ENCODE measurements at places on chromosomes 12 and 14.

- DNase-seq = no peak
Observed at GRCh38 chr14:99612071-99612737, 8.2 kb upstream of the CCDC85C start.

GRCh38 chr14:22553445-22553844, 35.6 kb downstream of the DAD1 start:
- no peak for DNase-seq

DNA sequence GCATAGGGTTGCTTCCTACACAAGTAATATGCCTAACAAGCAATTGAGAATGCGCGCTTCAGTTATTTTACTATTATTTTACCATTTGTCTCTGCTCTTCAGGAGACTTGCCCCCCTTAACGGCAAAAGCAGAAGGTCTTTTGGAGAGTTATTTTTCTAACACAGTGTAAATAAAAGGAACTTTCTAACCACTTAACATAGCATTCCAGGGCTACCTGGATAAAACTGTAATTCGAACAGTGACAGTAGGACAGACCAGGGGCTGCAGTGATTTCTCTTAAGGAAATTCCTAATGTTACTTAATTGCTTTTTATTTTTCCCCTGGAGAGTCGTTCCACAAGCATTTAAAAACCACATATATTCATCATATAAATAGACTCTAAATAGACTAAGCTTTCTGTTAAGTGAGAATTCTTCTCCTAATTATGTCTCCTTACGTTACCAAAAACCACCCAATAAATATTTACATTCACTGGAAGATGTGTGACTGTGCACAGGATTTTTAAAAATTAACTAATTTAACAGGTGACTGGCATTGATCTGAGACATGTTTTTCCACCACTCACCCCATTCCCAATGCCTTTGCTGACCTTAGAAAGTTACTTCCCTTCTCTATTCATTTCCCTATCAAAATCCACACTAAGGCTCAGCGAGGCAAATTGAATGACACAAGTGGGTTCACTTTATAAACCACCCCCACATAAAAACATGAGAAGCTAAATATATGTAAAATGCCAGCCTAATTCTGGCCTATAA, 72.4 kb downstream of the RNF34 start:
- no peak for DNase-seq

DNA sequence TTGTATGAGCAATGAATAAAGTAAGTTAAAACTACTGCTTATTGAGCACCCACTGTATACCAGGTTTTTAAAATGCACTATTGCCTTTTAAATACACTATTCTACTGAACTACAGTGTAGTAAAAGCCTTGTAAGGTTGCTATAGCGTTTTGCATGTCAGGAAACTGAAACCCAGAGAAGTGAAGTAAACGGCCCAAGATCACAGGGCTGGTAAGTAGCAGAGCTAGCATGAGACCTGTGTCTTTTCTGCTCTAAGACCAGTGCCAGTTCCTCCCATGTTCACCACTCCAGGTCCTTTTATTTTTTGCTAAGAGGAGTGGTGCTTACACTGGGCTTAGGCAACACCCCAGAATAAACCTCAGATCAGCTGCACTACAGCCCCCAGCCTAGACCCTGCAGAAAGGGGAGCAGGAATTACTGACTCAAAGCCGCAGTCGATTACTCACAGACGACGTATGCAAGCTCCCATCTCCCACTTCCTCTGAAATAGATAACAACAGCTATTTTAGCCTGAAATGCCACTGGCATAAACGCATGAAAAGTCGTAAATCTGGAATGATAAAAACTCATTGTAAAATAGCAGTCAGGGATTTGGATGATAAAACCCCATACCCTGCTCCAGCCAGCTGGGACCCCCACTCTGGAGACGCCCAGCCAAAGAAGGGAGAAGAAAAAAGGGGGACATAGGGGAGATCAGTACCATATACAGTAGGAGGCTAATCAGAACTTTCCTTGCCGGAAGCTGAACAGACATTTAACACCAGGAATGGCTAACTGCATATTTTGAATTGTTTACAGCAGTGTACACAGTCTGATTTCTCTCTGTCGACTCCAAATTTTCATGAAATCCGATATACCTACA, 108.3 kb downstream of the NUAK1 start:
- no peak for DNase-seq

- no peak for DNase-seq
Observed at GRCh38 chr12:75444429-75445136, 36.0 kb upstream of the GLIPR1 start.

DNA sequence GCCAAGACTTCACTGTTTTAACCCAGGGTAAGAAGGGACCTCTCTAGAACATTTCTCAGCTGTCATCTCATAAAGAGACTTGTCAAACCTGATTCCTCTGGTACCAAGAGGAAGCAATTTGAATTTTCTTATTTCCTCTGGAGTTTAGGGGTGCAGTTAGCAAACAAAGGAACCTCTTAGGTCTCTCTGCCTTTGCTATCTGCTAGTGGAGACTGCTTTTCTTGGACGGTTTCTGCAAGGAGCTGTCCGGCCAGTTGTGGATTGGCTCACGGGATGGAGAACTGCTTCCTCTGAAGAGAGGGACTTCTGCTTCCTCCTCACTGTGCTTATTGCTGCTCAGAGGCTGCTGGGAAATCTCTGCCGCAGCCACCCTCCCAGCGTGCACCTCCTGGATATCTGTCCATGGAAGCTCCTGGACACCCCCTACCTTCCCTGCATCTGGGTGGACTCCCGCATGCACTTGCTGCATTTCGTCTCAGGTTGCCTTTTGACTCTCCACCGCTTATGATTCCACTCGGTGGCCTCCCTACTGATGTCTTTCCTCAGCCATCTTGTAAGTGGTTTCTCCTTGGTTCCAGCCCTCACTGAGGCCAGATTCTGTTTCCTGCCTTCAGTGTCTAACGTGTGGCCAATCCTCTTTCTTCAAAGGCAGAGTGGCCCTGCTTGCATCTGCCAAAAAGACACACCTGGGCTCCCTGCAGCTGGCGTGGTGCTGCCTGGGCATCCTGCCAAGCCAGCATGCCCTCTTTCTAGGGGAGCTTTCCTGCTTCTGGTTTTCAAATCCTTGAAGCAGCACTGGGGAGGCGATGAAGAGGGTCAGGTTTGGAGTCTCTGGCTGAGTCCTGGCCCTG, 187.3 kb downstream of the CHST11 start:
- no peak for DNase-seq

- peak; percentile 26 for DNase-seq
Observed at GRCh38 chr12:120666571-120667390, 20.2 kb upstream of the MLEC start.

- no peak for DNase-seq
Observed at GRCh38 chr12:66667906-66668305, 11.0 kb downstream of the GRIP1 start.

DNA sequence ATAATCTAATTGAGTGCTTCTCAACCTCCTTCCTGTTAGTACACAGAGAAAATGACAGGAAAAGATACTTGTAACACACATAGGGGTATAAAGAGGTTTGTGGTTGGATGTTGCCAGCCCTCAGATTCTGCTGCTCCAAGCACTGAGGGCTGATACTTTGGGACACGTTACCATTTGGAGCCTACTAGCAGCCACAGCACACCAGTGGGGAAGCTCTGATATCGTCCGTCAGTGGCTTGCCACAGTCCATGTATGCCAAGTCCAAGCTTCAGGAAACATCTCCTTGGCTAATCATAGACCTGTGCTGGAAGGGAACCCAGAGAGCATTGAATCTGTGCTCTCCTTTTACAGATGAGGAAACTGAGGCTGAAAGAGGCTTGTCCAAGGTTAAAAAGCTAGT, 22.3 kb downstream of the B4GALNT3 start:
- no peak for DNase-seq

GRCh38 chr14:72420749-72421474, 473.0 kb downstream of the DPF3 start:
- DNase-seq = peak; percentile 94

DNA sequence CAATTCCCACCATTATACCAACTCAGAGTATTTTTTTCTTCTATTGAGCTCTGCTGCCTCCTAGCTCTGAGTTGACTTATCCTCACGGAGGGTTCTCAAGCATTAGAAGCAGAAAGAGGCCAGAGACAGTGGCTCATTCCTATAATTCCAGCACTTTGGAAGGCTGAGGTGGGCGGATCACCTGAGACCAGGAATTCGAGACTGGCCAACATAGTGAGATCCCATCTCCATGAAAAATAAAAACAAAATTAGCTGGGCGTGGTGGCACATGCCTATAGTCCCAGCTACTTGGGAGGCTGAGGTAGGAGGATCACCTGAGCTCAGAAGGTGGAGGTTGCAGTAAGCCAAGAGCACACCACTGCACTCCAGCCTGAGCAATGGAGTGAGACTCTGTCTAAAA, 21.0 kb downstream of the HPD start:
- DNase-seq = no peak

DNA sequence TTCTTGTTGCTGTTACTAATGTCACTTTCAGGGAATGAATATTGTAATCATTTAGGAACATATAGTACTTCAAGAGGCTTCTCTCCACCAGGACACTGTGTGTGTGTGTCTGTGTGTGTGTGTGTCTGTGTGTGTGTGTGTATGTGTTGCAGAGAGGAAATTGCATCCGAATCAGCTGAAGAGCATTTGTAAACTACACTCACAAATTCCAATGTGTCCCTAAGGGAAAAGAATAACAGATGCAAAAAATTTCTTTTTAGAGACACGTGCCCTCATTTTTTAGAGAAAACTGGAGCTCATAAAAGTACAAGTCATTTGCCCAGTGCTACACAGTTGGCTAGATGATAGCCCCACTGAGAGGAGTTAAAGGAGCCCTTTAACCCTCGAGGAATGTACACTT, 168.8 kb downstream of the ANO4 start:
- no peak for DNase-seq

DNA sequence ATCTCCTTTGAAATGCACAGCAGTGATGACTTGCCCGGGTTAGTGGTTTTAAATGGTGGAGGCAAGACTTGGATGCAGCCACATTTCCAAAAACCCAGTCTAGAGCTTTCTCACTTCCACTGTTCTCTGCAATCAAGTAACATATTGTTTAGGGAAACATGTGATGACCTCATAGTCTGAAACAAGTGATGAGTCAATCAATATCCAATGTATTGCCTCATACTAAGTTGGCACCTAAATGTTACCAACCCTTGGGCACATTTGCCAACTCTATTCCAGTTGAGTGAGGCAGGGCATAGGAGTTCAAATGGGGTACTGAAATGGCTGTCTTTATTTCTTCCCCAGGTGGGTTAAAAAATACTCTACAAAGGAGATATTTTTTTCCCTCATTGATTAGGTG, 1105.4 kb downstream of the VRK1 start:
- DNase-seq = no peak

DNA sequence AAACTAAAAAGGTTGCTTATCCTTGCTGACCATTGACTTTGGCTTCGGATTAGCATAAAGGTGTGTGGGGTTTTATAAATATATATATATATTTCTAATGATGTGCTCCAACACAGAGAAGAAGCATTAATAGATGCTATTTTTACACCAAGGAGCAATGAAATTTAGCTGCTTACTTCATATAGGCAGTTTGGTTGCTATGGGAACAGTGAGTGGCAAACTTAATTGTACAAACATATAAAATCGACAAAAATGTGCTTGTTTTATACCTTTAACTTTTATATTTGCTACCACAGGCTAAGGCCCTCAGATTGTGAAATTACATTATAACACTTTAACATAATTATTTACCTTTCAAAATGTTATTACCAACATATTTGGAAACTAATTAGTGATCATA, 303.4 kb downstream of the SEC23A start:
- no peak for DNase-seq

DNA sequence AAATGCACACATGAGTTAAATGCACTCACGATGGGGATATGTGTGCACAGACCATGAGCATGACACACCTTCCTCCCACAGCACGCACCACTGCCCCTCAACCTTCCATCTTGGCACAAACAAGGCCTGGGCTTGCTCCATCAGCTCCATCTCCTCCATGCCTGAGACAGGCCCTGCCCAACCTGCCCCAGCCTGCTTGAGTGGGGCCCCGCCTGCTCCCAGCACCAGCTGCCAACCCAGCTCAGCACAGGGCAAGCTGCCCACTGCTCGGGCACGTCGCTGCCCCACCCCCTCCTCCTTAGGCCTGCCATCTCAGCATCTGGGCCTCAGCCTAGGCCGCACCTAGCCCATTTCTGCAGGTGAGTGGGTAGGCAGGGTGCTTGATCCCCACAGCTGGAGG, 27.6 kb upstream of the KRT78 start:
- DNase-seq = no peak

DNA sequence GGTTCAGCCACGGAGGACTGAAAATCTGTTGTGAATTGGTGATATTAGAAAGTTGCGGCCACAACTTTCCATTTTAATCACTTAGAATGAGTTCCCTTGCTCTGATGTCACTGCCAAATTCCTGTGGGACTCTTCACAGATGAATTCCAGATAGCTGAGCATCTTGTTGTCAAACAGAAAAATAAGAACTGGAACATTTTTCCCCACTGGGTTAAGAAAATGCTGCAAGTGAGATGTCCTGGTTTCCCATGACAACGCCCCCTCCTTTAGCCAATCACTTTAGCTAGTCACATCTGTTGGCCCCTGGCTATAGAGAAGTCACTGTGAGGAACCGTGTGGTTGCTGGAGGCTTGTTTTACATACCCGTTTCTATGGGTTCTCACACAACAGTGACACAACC, 135.9 kb downstream of the KTN1 start:
- no peak for DNase-seq

GRCh38 chr12:47012552-47012951, 66.9 kb upstream of the PCED1B start:
- no peak for DNase-seq

DNA sequence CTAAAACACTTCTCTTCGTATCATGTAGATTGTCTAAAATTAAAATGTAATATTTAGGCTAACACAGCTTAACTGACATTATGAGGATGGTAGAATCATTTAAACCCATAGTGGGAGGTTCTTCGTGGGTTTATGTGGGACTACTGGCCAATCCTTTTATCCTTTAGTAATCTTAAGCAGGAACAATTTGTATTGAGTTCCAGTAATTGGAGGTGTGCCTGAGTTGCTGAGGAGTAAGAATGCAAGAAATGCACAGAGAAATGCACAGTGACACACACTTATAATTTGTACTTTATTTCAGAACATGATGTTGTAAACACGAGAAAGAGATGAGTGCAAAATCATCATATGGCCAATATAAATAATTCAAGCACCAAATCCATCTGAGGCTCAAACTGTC, 22.3 kb downstream of the OTOGL start:
- DNase-seq = no peak

DNA sequence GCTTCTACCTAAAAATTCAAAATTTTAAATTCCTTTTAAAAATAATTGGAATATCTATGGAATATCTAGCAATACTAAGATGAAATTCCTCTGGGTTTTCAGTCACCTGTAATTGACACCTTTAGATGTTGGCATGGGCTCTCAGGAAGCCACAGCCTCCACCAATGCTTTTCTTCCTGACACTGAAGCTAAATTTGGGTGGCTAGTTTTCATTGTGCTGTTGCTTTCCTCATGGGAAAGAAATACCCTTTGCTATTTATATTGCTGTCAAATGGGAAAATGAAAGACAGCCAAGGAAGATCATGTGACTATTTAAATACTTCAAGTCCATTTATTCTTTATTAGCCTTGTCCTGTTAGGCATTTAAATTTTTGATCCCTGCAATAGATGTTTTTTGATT, 313.0 kb downstream of the NAV3 start:
- no peak for DNase-seq

- peak; percentile 20 for DNase-seq
Observed at GRCh38 chr12:81896771-81897170, 137.6 kb upstream of the PPFIA2 start.
